ENCODE measurements at places on chromosomes 13 and 19.

DNA sequence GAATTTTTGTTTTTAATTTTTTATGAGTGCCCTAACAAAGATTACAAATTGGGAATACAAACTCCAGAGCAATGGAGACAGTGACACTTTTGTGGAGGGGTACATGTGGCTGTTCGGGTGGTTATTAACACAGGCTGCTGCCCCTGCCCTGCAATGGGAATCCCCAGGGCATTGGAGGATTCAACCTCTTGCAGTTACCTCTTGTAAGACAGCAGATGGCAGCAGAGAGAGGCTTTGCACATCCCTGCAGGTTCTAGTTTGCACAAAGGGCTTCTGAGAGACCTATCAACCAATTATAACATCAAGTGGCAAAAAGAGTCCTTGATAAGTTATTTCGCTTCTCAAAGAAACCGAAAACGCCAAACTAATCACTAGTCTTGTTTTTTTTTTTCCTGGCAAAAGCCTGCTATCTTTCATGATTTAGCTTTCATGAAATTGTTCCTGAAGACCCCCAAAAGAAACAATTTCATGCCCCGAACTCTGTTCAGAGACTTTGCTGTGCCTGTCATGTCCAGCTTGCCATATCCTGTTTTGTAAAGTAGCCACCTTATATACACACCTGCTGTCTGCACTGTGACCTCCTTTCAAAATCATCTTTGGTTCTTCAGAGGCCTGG lies 10.4 kb downstream of the GJB2 start:
- no peak for DNase-seq

- no peak for DNase-seq
Observed at GRCh38 chr19:55067869-55068268, 4.9 kb upstream of the RDH13 start.

- DNase-seq: no peak
Observed at GRCh38 chr19:10895920-10896319, 24.6 kb downstream of the CARM1 start.

- no peak for DNase-seq
Observed at GRCh38 chr13:39197647-39198007, 159.4 kb downstream of the NHLRC3 start.

- no peak for DNase-seq
Observed at GRCh38 chr19:39310558-39311311, 9.9 kb downstream of the LRFN1 start.

- no peak for DNase-seq
Observed at GRCh38 chr19:12345197-12345596, 11.8 kb upstream of the ZNF563 start.

DNA sequence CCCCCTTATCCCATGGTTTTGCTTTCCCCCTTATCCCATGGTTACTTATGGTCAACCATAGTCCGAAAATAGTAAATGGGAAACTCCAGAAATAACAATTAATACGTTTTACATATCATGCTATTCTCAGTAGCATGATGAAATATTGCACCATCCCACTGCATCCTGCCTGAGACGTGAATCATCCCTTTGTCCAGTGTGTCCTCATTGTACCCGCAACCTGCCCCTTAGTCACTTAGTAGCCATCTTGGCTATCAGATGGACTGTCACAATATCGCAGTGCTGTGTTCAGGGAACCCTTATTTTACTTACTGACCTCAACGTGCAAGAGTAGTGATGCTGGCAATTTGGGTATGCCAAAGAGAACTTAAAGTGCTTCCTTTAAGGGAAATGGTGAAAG lies 10.5 kb upstream of the NBEA start:
- DNase-seq: no peak

DNA sequence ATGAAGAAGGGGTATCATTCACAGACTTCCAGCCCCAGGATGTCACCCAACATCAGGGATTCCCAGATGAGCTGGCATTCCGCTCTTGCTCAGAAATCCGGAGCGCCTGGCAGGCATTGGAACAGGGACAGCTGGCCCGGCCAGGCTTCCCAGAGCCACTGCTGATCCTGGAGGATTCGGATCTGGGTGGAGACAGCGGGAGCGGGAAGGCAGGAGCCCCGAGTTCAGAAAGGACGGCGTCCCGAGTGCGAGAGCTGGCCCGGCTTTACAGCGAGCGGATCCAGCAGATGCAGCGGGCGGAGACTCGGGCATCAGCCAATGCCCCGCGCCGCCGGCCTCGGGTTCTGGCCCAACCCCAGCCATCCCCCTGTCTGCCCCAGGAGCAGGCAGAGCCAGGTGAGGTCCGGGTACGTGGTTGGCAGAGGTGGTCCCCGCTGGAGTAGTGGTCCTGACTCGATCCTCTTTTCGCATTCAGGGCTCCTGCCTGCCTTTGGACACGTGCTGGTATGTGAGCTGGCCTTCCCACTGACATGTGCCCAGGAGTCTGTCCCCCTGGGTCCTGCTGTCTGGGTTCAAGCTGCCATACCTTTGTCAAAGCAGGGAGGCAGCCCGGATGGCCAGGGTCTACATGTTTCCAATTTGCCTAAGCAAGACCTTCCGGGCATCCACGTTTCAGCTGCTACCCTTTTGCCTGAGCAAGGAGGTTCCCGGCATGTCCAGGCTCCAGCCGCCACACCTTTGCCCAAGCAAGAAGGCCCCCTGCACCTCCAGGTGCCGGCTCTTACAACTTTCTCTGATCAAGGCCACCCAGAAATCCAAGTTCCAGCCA lies 11.0 kb downstream of the PLEKHG2 start:
- no peak for DNase-seq

DNA sequence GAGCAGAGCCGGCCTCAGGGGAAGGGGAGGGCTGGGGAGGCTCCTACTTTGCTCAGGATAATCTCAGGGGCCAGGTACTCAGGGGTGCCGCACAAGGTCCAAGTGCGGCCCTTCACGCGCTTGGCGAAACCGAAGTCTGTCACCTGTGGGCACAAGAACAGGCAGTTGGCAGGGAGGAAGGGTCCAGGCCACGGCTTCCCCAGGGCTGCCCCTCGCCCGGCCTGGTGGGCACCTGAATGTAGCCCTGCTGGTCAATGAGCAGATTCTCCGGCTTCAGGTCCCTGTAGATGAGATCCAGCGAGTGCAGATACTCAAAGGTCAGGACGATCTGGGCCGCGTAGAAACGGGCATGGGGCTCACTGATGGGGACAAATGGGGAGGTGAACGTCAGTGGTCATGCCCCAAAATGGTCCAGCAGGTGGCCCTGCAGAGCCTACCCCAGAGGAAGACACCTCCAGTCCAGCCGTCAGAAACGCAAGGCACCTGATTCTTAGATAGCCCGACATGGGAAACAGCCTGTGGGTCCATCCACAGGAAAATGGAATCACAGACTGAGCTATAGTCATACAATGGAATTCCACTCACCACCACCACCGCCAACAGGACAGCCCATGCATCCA lies 7.1 kb upstream of the SAMD1 start:
- DNase-seq: no peak

GRCh38 chr19:57406516-57407123 lies 4.3 kb upstream of the ZNF17 start:
- DNase-seq: peak; percentile 49

- DNase-seq: no peak
Observed at GRCh38 chr19:32877323-32877912, 7.9 kb upstream of the SLC7A9 start.

GRCh38 chr19:56142087-56142787 lies 1.1 kb downstream of the ZNF444 start:
- DNase-seq: no peak

GRCh38 chr19:18433015-18433691 lies 4.8 kb downstream of the ISYNA1 start:
- no peak for DNase-seq

DNA sequence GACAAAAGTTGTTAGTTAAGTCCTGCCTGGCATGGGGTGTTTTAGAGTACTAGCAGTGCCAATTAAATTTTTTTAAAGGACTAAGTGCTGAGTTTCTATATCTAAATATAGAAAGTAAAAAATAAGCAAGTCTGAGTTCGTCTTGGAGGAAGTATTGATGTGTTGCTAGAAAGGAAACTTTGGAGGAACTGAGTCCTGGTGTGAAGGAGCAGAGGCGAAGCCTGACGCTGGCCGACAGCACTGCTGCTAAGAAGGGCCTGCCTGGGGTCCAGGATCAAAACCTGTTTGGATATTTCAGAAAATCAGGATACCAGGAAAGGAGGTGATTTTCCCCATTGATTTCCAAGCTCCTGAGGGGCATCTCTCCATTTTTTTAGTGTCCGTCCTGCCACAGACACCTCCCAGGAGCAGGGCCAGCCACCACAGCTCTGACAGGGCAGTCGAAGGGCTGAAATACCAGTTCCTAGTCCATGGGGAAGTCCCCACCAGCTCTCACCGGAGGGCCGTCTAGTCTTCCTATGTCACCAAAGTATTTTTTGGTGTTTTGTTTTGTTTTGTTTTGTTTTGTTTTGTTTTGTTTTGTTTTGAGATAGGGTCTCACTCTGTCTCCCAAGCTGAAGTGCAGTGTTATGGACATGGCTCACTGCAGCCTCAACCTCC lies 38.2 kb upstream of the NPAS1 start:
- no peak for DNase-seq

GRCh38 chr13:24183741-24184182 lies 23.2 kb downstream of the SPATA13 start:
- DNase-seq: no peak

GRCh38 chr19:12194827-12195731 lies 32.2 kb downstream of the ZNF136 start:
- DNase-seq: peak; percentile 61

GRCh38 chr19:40752257-40752781 lies 1.3 kb downstream of the SNRPA start:
- no peak for DNase-seq

GRCh38 chr13:82115391-82115790 lies 1766.9 kb downstream of the SLITRK1 start:
- no peak for DNase-seq

- DNase-seq: no peak
Observed at GRCh38 chr13:82088781-82089180, 1747.9 kb upstream of the SPRY2 start.

- no peak for DNase-seq
Observed at GRCh38 chr19:54208784-54209057, 8.1 kb downstream of the RPS9 start.

DNA sequence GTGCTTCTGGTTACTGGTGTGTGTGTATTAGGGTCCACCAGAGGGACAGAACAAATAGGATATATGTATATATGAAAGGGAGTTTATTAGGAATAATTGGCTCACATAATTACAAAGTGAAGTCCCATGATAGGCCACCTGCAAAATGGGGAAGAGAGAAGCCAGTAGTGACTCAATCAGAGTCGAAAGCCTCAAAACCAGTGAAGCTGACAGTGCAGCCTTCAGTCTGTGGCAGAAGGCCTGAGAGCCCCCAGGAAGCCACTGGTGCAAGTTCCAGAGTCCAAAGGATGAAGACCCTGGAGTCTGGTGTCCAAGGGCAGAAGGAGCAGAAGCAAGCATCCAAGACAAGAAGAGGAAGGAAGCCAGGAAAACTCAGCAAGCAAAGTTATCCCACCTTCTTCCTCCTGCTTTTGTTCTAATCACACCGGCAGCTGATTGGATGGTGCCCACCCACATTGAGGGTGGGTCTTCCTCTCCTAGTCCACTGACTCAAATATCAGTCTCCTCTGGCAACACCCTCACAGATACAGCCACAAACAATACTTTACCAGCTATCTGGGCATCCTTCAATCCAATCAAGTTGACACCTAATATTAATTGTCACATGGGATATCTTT lies 21.7 kb upstream of the SCEL start:
- no peak for DNase-seq

GRCh38 chr19:4185413-4186086 lies 3.1 kb downstream of the ANKRD24 start:
- DNase-seq: no peak

- no peak for DNase-seq
Observed at GRCh38 chr13:60143775-60144174, 20.0 kb downstream of the DIAPH3 start.

GRCh38 chr19:51565583-51565982 lies 5.5 kb upstream of the ZNF175 start:
- no peak for DNase-seq

DNA sequence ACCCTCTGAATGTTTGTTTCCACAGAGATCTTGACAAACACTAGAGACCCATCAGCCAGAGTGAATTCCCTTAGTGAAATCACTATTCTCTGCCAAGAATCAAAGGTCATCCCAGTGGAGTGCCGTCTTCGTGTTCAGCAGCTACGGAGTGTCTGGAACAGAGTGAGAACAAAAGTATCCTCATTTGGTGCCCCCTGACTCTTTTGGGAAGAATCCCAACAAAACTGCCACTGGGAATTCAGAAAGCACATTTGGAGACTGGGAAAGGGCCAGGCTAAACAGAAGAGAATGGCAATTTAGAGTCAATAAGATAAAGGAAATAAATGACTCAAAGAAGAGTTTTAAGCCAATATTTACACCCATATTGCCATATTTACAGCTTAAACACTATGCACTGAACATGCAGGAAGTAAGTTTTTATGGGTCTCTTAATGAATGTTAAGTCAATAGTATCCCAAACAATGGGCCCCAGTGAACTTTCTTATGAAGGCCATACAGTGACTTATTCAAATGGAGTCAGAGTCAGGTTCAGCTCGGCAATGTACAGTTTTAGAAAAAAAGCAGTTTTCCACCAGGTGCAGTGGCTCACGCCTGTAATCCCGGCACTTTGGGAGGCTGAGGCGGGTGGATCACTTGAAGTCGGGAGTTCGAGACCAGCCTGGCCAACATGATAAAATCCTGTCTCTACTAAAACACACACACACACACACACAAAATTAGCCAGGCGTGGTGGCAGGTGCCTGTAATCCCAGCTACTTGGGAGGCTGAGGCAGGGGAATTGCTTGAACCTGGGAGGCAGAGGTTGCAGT lies 392.6 kb downstream of the KLF5 start:
- DNase-seq: no peak

- no peak for DNase-seq
Observed at GRCh38 chr19:13042443-13043130, 47.3 kb downstream of the NFIX start.

GRCh38 chr19:2982983-2983350 lies 5.6 kb downstream of the TLE6 start:
- no peak for DNase-seq
